ENCODE measurements at places on chromosomes 2 and 18. TPM values are rescaled to one million over a fixed set of nuclear protein-coding genes. Genes with fewer than 3 reads are reported as not detected.

The MFSD2B gene
- total RNA-seq = not detected

The VWA3B gene
- total RNA-seq = 0.17 TPM

The EPC2 gene
- 27.0 TPM for total RNA-seq

The IL1R1 gene
- total RNA-seq = 10.9 TPM

The RBM44 gene
- total RNA-seq = 0.83 TPM

The ACP1 gene
- total RNA-seq = 60.9 TPM

The RSAD2 gene
- 4.8 TPM for total RNA-seq

The CERS6 gene
- total RNA-seq = 48.1 TPM

The NAT8 gene
- total RNA-seq = not detected

The CIDEA gene
- not detected for total RNA-seq

The OSR1 gene
- total RNA-seq = 26.0 TPM

The IL37 gene
- not detected for total RNA-seq

The HOXD3 gene
- 0.52 TPM for total RNA-seq

The MYO5B gene
- total RNA-seq = 0.51 TPM

DNA sequence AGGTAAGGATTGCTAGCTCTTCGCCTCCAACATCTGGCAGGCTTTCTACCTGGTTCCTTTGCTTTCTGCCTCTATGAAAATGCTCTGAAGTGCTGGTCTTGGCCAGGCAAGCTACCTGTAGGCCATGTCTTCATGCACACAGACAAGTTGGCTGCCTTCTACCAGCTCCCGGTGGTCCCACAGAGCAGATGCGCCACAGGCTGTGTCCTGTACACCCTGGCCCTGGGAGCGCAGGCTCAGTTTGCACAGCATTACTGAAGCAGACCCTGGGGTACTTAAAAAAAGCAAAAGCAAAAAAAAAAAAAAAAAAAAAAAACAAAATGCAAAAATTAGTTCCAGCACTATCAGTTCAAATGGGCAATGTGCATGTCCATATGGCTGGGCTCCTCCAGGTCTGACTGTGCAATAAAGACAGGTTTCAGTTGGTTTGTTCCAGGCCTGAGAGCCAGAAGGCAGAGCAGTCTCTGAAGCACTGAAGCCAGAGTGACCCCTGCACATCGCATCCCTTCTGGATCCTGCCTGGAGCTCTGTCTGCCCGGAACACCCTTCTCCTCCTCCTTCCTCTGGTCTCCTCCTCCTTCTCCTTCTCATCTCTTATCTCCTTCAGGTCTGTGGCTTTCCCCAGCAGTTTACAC is 288.0 kb upstream of the REV1 start:
- no peak for DNase-seq

GRCh38 chr18:35458677-35459441 is 38.9 kb downstream of the INO80C start:
- peak; percentile 84 for DNase-seq

DNA sequence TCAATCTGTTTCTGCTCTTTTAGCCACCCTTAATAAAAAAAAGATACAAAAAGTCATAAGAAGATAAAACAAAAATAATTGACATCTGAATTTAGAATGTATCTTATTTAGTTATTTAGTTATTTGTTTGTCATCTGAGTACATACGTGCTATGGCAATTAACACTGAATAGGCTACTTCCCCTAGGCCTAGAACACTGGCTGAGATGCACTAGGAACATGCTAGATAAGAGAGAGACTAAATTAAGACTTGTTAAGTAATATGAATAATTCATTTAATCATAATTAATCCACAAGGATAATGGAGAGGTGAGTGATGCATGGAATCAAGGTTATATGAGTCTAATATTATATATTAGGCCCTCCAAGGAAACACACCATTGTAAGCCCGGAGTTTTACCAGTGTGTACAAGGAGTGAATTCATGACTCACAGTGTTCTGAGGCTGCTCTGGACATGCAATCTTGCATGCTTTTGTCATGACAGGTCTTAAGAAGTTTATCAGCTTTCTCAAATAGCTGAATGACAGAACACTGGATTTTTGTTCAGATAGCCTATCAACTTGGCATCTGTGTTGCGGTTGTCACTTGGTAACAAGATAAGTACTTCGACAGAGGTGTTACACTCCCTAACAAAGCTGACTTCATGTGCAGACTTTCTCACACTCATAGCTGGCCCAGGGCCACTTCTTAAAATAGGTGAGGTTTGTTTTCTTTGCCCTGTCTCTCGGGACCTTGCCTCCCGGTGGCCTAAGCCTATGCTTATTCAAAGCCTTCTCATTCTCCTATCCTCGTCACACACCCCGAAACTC is 5.0 kb upstream of the SERPINB2 start:
- peak; percentile 31 for DNase-seq

GRCh38 chr18:801137-801536 is 10.9 kb downstream of the YES1 start:
- no peak for DNase-seq

DNA sequence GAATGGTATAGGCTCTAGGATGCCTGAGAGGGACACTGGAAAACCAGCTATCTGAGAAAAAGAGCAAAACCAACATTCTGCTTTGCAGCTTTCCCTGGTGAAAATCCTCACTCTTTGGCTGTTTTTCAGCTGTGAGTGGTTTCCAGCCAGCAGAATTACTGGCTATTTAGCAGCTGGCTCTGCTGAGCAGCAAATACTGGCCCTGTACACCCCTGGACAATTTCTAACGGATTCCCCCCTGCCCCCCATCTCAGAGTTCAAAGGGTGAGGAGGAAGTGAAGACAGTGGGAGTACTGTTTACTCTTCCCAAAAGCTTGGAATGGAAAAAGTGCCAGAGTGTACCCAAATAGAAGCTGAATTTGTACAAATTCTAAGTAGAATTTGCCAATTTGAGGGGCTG is 26.1 kb upstream of the IMP4 start:
- no peak for DNase-seq

DNA sequence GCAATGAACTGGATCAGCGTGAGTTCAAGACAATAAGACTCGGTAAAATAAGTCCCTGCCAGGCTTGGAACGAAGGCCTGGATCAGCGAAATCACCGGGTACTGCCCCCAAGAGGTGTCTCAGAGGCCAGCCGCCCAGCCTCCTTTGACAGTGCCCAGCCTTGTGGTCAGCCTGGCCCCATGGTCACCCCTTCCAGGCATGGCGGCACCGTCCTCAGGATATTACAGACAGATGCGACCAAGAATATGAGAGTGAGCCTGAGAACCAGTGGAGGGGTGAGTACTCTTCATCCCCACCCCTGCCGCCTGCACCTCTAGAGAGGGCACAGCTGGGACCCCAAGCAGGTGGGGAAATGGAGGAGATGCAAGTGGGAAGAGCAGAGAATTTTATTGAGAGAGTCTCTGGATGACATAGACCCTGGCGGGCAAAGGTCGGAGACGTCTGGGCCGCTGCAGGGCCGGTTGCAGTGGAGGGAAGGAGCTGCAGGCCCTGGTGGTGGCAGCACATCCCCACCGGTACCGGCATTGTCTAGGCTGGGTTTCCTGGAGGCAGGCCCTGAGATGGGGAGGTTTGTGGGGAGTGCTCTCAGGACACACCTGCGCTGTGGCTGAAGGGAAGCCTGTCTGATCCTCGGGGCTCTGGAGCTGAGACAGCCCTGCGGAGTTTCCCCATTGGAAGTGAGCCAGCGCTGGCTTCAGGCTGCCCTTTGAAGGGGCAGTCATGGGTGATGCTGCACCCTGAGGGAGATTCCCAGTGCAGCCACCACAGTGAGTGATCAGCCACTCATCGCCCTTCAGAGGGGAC is 190.0 kb downstream of the SEPTIN10 start:
- DNase-seq = peak; percentile 24

DNA sequence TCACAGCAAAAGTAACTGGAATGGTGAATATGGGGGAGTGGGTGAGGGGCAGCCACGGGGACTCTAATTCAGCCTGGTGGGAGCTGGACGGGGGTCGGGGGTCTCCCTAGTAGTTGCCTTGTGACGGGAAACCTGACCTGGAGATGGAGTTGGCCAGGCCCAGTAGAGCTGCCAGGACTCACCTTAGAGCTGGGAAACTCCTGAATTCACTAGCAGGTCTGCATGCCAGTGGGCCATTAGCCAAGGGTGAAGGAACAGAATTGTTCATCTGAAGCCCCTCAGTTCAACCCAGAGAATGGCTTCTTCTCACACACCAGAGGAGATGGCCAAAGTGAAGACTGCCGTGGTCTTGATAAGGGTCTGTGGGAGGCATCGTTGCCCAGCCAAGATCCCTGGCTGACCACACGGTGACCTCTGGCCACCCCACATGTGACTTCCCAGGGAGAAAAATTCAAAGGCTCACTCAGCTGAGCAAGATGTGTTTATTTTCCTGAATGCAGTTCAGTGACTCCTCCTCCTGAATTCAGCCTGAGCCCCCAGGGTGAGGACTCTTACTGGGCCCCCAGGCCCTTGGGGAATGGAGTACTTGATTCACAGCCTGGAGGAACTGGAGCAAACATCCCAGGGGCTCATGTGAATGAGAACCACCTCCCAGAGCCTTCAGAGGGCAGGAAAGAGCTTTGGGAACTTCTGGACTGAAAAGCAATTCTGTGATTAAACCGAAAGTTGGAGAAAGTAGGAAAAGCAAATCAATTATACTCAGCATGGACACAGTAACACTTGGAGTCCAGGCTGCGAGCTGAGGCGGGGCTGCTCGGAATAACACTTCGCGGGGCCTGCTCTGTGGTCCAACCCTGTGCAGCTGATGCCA is 25.2 kb downstream of the MOCOS start:
- no peak for DNase-seq

- no peak for DNase-seq
Measured at GRCh38 chr2:153595939-153596338, 117.4 kb upstream of the RPRM start.

GRCh38 chr2:168811696-168812095 is 9.3 kb downstream of the NOSTRIN start:
- DNase-seq = no peak

DNA sequence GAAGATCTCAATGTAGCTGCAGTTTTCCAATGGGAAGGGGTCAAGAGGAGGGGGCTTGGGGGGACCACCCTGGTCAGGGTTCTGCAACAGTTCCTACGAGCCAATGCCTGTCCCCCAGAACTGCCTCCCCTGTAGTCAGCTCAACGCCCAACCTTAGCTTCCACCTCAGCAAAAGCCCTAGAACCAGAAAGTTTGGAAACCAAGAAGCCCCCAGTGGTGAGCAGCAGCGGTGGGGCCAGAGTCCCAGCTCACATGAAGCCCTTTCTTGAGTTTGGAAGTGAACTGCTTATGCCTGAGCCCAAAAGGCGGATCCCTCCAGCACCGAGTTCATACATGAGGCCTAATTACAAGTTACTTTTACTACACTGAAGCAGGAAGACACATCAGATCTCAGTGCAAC is 162.4 kb downstream of the HDAC4 start:
- DNase-seq = no peak

- DNase-seq = no peak
Measured at GRCh38 chr2:206556357-206556949, 85.8 kb upstream of the FAM237A start.

DNA sequence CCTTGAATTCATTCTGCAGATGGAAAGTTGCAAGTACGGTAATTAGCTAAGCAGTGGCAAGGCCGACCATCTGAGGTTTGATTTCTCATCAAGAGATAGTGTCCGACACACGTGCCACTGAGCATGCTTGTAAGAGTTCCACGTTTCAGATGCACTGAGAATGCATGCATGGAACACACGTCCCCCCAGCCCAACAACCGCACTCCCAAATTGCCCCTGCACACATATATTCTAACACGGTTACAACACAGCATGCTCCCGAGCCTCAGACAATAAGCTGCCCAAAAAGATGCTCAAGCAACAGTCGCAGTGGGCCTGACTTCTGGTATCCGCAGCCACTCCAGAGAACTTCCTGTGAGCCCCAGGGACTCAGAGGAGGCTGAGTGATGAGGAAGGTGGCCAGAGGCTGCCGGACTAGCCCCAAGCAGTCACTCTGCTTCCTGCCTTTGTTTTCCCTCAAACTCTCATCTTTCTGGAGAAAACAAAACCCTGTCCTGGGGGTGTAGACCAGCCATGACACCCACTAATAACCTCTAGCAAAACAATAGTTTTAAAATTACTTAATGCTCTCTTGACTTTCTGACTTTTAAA is 204.0 kb downstream of the TGIF1 start:
- DNase-seq = no peak

- peak; percentile 39 for DNase-seq
Measured at GRCh38 chr2:217510771-217511291, 492.0 kb downstream of the TNS1 start.

GRCh38 chr18:31645411-31645810 is 39.0 kb downstream of the B4GALT6 start:
- no peak for DNase-seq

- peak; percentile 8 for DNase-seq
Measured at GRCh38 chr18:3061581-3062312, 48.8 kb upstream of the LPIN2 start.

GRCh38 chr18:34650121-34650545 is 60.0 kb upstream of the DTNA start:
- no peak for DNase-seq

- DNase-seq = peak; percentile 46
Measured at GRCh38 chr18:50579061-50579774, 19.3 kb downstream of the MAPK4 start.

- peak; percentile 20 for DNase-seq
Measured at GRCh38 chr2:91442246-91442905, 2750.9 kb downstream of the RPIA start.

- no peak for DNase-seq
Measured at GRCh38 chr18:53771664-53772063, 452.8 kb downstream of the MBD2 start.

- no peak for DNase-seq
Measured at GRCh38 chr2:207409517-207409916, 120.2 kb upstream of the CREB1 start.

DNA sequence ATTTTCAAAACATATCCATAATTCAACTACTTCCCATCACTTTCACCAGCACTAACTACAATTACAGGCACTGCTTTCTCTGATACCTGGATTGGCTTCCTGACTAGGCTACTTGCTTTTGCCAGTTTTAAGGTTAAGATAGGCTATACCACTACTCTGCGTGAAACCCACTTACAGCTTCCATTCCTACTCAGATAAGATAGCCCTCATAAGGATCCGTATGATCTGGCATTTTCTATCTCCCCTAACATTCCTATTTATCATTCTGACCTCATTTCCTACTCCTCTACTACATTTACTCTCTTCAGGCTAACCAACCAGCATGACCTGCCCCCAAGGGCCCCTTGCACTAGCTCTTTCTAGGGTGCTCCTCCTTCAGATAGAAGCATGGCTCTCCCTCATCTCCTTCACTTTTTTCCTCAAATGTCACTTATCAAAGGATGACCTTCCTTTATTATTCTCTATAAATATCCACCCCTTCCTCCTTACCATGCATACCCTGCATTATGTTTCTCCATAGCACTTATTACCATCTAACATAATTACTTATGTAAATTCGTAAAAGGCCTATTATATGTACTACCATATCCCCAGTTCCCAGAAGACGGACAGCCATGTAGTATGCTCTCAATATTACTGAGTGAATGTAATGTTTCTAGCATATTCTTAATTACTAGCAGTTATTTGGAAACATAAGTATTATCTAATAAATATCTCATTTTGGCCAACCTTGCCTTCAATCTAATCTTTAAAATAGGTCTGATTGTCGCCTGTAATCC is 4.4 kb downstream of the TIA1 start:
- DNase-seq = no peak
